Activated CD4-positive, alpha-beta memory T cell treated with anti-CD3 and anti-CD28 coated beads, Interleukin-2, amount 10 ng/mL, durations not matched to agents 7 days and 5 days (primary cell): ENCODE measurements at places on chromosomes 5 and 9.

- H3K4me1 ChIP-seq: peaks cover 14% of the 10 kb centered on the region
- no peak for DNase-seq
- peaks cover 15% of the 10 kb centered on the region for H3K36me3 ChIP-seq
- H3K27me3 ChIP-seq: no peaks in the 10 kb centered on the region
- no peak overlapping the region for H3K4me3 ChIP-seq
Observed at GRCh38 chr9:96376891-96377874, 6.3 kb downstream of the SLC35D2 start.

GRCh38 chr5:34648039-34648839, 7.9 kb upstream of the RAI14 start:
- no peak for DNase-seq
- no peak overlapping the region for H3K27ac ChIP-seq
- H3K4me1 ChIP-seq: no peaks in the 10 kb centered on the region
- peaks cover 26% of the 10 kb centered on the region for H3K27me3 ChIP-seq
- no peak overlapping the region for H3K4me3 ChIP-seq

DNA sequence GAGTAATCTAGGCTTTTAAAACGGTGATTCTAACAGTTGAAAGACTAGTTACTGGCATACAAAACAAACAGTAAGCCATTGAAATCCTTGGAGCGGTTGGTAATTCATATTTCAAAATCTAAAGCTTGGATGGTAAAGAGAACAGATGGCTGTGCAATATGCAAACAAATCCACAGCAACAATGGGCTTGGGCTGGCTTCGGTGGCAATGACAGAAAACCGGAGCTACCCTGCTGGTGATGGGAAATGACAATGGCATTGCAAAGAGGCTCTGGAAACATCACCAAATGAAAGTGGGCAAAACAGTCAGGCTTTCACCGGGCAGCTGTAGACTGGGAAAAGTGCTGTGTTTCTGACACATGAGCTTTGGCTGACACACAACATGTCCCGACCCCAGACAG, 42.2 kb downstream of the MED27 start:
- peaks cover 7% of the 10 kb centered on the region for H3K4me1 ChIP-seq
- peaks cover 3% of the 10 kb centered on the region for H3K36me3 ChIP-seq
- H3K27ac ChIP-seq: no peak overlapping the region
- no peaks in the 10 kb centered on the region for H3K27me3 ChIP-seq
- DNase-seq: no peak

GRCh38 chr9:131889437-131890251, 149.8 kb upstream of the RAPGEF1 start:
- H3K27me3 ChIP-seq: no peaks in the 10 kb centered on the region
- peaks cover 2% of the 10 kb centered on the region for H3K36me3 ChIP-seq
- H3K27ac ChIP-seq: no peak overlapping the region
- H3K4me1 ChIP-seq: peaks cover 7% of the 10 kb centered on the region

DNA sequence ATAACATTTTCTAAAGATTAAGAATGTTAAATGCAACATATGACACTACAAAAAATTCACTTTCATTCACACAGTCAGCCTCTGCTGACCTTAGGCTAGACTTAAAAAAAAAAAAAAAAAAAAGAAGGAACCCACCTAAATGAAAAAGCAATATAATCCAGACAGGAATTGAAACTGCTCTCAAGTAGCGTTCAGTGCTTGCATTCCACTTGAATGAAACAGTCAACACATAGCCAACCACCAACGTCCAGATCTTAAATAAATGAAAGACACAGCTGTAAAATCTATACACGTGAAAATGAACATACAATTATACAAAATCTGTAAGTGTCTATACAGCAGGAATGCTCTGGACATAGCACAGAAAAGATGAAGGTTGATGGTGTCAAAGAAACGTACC, 11.4 kb downstream of the TMEM245 start:
- H3K27me3 ChIP-seq: peaks cover 2% of the 10 kb centered on the region
- H3K4me1 ChIP-seq: peaks cover 46% of the 10 kb centered on the region
- no peak for DNase-seq
- no peak overlapping the region for H3K4me3 ChIP-seq
- peaks cover 26% of the 10 kb centered on the region for H3K36me3 ChIP-seq

GRCh38 chr5:60578315-60578714, 121.7 kb downstream of the DEPDC1B start:
- H3K27ac ChIP-seq: no peak overlapping the region
- DNase-seq: no peak
- no peaks in the 10 kb centered on the region for H3K27me3 ChIP-seq
- no peaks in the 10 kb centered on the region for H3K4me1 ChIP-seq
- H3K36me3 ChIP-seq: peaks cover 7% of the 10 kb centered on the region

DNA sequence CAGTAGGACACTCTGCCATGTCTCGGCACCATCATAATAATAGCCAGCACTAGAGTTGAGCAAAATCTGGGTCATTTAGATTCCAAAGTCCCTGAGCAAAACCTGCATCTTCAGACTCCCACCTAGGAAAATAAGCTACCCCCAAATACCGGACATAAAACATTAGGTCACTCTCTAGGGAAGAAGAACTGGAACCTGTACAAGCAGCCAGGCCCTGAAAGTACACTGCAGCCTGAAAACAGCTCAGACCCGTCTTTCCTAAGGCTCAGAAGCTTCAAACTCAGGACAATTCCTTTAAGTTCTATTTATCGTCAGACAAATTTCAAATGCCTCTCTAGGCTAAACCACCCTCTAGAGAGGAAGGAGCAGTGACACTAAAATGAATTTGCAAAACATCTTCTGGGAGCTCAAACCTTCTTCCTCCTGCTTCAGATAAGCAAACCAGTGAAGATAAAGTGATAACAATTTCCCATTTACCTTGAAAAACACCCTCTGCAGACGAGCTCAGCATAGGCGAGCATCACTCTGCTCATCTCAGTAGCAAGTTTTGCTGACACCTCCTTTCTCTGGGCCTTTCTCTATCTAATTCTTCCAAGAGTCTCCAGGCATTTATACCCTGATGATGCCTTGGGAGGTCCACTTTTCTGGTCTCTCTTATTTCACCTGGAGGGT, 34.0 kb downstream of the ADAM19 start:
- peak; percentile 58 for DNase-seq
- peak overlapping the region; percentile 67 for H3K4me3 ChIP-seq
- H3K27ac ChIP-seq: peak overlapping the region; percentile 89

DNA sequence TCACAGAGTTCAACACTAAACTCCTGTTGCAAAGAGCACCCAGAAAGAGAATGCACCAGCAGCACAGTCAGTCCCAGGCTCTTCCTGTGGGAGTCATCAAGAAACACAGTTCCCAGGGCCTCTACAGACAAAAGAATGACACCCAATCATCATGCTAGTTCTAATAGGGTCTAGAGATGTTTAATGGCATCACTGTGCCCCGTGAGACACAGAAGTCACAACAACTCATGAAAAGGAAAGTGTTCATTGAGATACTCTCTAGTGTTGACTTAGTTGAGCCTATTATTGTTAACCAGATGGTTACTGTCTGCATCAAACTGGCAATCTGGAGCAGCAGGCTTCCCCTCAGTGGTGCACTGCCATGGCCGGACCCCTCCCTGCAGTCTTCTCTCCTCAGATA, 1.6 kb downstream of the KLHL3 start:
- no peak for DNase-seq
- H3K27ac ChIP-seq: no peak overlapping the region
- peaks cover 4% of the 10 kb centered on the region for H3K36me3 ChIP-seq
- no peak overlapping the region for H3K4me3 ChIP-seq
- peaks cover 6% of the 10 kb centered on the region for H3K27me3 ChIP-seq

DNA sequence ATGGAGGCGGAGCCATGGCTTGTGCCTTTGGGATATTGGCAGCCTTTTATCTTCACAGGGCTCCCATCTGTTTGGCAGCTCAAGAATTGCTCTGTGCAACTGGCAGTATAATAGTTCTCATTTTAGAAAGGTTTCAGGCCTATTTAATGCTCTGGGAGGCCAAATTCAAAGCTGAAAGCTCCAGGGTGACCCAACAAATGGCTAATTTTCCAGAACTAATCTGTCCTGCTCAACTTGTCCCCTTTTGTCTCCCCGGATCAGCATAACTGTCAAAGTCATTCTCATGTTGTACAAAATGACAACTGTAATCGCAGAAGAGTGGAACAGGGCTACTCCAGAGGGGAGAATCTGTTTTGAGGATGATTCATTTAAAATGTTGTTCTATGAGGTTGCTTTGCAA, 52.6 kb upstream of the CXCL14 start:
- no peak for DNase-seq
- H3K4me1 ChIP-seq: no peaks in the 10 kb centered on the region
- no peaks in the 10 kb centered on the region for H3K36me3 ChIP-seq
- H3K27me3 ChIP-seq: peaks cover 9% of the 10 kb centered on the region

- H3K4me3 ChIP-seq: no peak within 1 kb of the TSS
- DNase-seq: no peak
- no peaks in the 10 kb centered on the region for H3K36me3 ChIP-seq
Observed at GRCh38 chr9:84340535-84340934, at the start of gene SLC28A3. TSS of gene SLC28A3 (minus strand) at chr9:84340758. CDS start at chr9:84340633, 125 bp downstream.

- H3K27me3 ChIP-seq: no peaks in the 10 kb centered on the region
- H3K27ac ChIP-seq: peak overlapping the region; percentile 59
- peak; percentile 21 for DNase-seq
- H3K36me3 ChIP-seq: peaks cover 4% of the 10 kb centered on the region
Observed at GRCh38 chr5:98492258-98492657, 281.2 kb upstream of the RGMB start.

- H3K36me3 ChIP-seq: no peaks in the 10 kb centered on the region
- no peaks in the 10 kb centered on the region for H3K27me3 ChIP-seq
- no peak overlapping the region for H3K4me3 ChIP-seq
- no peaks in the 10 kb centered on the region for H3K4me1 ChIP-seq
- no peak for DNase-seq
Observed at GRCh38 chr9:16425562-16426231, 444.8 kb downstream of the BNC2 start.

DNA sequence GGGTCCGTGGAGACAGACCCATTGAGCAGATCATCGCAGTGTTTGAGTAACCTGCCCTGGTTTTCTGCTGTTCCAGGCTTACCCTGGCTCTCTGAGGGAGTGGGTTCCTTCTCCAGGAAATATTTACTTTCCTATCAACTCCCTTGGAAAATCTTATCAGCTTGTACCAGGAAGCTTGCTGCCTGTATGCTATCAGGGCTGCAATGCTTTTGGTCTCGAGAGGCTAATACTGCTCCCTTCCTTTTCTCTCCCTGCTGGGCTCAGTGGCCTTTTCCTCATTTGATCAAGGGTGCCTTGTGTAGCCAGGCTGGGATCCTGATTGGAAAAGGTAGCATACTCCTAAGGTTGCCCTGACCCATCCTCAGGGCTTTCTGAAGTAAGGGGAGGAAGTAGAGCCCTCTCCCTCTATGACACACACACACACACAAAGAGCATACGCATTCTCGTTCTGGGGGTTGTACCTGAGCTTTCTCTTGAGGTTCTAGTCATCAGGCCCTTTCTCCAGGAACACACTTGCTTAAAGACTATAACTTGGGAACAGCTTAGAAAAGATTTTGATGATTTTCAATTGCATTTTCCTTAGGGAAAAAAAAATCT, 41.6 kb downstream of the CYSTM1 start:
- no peak for DNase-seq
- H3K27ac ChIP-seq: no peak overlapping the region
- H3K27me3 ChIP-seq: no peaks in the 10 kb centered on the region
- no peak overlapping the region for H3K4me3 ChIP-seq
- peaks cover 37% of the 10 kb centered on the region for H3K4me1 ChIP-seq

DNA sequence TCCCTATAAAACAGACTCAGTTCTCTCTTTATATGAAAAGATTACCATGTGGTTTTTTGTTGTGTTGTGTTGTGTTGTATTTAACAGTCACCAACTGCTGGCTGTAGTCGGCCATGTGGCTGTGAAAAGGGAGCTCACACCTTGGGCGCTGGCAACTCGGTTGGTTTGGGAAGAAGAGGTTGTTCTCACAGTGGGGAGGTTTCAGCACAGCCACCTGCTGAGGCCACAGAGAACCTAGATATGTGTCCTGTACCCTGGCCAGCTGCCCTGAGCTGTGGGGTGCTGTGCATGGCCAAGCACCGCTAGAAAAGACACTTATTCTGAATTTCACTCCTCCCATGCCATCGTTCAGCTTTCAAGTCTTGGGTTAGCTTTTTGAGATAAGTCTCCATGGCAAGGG, 58.8 kb downstream of the SYK start:
- H3K4me1 ChIP-seq: peaks cover 9% of the 10 kb centered on the region
- DNase-seq: no peak
- no peaks in the 10 kb centered on the region for H3K36me3 ChIP-seq
- no peak overlapping the region for H3K4me3 ChIP-seq

- peaks cover 4% of the 10 kb centered on the region for H3K27me3 ChIP-seq
- H3K4me3 ChIP-seq: no peak overlapping the region
- no peaks in the 10 kb centered on the region for H3K36me3 ChIP-seq
- H3K4me1 ChIP-seq: no peaks in the 10 kb centered on the region
Observed at GRCh38 chr5:65382582-65382981, 99.1 kb downstream of the ADAMTS6 start.

DNA sequence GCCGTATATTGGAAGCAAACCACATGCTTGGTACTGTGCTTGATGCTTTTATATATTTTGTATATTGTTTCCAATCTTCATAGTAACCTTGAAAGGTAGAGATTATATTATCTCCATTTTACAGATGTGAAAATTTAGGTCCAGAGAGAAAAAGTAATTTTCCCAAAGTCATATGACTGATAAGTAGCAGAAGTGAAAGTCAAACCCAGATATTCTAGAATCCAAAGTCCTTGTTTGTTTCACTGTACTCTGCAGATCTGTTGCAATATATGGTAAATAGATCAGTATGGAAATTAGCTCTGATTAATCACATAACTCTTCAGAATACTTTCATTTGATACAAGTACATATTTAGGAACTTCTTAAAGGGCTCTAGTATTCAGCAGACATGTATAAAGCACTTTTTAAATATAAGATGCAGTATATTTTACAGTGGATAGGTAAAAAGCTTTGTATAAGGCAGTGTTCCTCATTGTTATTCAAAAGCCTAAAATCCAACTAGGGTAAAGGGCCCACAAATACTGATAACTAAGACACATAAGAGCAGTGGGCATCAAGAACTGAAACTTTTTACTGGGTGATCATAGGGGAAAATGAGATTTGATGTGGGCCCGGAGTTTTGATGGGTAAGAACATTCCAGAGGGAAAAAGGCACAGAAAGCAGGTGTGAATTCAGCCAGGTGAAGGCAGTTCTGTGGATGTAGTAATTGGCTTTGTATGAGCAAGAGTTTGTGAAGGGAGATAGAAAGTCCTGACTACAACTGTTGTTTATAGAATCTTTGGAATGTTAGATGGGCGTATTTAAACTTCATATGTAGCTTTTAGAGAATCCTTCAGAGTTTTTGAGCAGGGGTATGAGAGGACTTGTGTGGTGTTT, 25.0 kb downstream of the NDFIP1 start:
- DNase-seq: no peak
- no peak overlapping the region for H3K27ac ChIP-seq
- peaks cover 12% of the 10 kb centered on the region for H3K4me1 ChIP-seq
- H3K27me3 ChIP-seq: no peaks in the 10 kb centered on the region

DNA sequence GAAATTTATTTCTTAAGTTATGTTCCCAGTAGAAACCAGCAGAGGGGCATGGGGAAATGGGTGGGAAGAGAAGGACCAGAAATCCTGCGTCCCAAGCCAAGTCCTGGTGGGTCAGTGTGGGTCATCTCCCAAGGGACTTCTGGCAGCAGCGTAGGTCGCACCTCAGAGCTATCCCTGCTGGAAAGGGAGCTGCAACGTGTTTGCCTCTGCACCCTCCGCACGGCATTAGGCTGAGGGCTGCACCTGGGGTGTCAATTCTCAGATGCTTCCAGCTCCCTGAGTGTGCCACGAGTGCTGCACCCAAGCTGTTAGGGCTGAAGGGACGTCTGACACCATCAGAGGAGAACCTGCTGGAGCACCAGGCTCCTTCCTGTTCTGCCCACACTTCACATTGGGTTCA, 182.8 kb downstream of the CACNA1B start:
- H3K4me3 ChIP-seq: no peak overlapping the region
- no peaks in the 10 kb centered on the region for H3K36me3 ChIP-seq
- no peak for DNase-seq
- H3K27me3 ChIP-seq: no peaks in the 10 kb centered on the region
- no peak overlapping the region for H3K27ac ChIP-seq
- H3K4me1 ChIP-seq: no peaks in the 10 kb centered on the region
